SJSA1 (cell line): ENCODE measurements at places on chromosomes 12 and 14.

DNA sequence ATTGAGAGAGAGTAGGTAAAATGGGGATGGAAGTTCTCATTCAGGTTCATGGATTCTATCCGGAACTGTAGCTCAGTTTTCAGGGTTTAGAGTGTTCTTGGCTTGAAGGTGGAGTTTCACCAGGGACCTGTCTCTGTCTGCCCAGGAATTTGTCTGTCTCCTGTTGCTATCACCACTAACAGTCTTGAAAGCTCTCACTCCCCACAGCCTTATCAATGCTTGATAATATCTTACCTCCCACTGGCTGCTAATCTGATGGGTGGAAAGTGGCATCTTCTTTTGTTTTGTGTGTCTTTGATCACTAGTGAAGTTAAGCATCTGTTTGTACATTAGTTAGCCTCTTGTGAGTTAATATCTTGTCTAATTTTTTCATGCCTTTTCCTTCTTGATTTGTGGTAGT lies 60.3 kb upstream of the TSPAN11 start:
- no peak for DNase-seq

DNA sequence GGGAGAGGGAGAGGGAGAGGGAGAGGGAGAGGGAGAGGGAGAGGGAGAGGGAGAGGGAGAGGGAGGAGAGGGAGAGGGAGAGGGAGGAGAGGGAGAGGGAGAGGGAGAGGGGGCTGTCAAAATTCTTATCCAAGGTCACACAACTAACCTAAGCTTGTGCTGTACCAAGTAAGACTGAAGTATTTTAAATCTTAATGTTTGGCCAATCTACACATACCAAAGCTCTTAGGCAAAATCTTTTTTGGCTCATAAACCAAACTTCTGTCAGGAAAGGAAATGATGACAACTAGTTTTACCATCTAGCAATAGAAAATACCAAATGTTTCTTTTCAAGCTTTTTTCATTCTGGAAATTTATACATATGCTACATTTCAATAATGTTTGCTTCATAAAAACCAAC lies 33.8 kb downstream of the CCDC38 start:
- no peak for DNase-seq

DNA sequence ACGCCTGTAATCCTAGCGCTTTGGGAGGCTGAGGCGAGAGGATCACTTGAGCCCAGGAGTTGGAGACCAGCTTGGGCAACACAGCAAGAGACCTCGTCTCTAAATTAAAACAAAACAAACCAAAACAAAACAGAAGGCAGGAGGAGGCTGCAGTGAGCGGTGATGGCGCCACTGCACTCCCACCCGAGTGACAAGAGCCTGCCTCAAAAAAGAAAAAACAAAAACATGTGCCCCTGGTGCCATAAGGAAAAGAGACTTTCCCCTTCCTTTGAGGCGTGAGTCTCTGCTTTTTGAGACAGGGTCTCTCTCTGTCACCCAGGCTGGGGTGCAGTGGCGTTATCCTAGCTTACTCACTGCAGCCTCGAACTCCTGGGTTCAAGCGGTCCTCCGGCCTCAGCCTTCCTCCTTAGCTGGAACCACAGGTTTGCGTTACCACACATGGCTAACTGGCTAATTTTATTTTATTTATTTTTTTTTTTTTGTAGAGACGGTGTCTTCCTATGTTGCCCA lies 9.0 kb upstream of the EAPP start:
- DNase-seq, result no peak

- DNase-seq, result no peak
These were observed 37.9 kb downstream of the WDR89 start for GRCh38 chr14:63603749-63604277.
